ENCODE measurements at places on chromosomes 11 and 22. TPM values are rescaled to one million over a fixed set of nuclear protein-coding genes. Genes with fewer than 3 reads are reported as not detected.

GRM5 gene
- total RNA-seq: under 0.01 TPM

DGAT2 gene
- 4.4 TPM for total RNA-seq

SLC22A12 gene
- total RNA-seq: not detected

TEX54 gene
- total RNA-seq: not detected

HTR3B gene
- total RNA-seq: not detected

GLYATL2 gene
- total RNA-seq: 0.71 TPM

DEUP1 gene
- total RNA-seq: not detected

MUC15 gene
- not detected for total RNA-seq

SLC17A6 gene
- not detected for total RNA-seq

SHISAL1 gene
- total RNA-seq: 17.5 TPM

C1QTNF5 gene
- 17.5 TPM for total RNA-seq

SAA1 gene
- total RNA-seq: not detected

SPA17 gene
- 10.3 TPM for total RNA-seq

KBTBD3 gene
- 4.9 TPM for total RNA-seq

GNG3 gene
- not detected for total RNA-seq

OR4C6 gene
- not detected for total RNA-seq

IFITM1 gene
- total RNA-seq: 49.6 TPM

MYO7A gene
- total RNA-seq: 0.09 TPM

ANGPTL5 gene
- total RNA-seq: under 0.01 TPM

NAV2 gene
- total RNA-seq: 4.1 TPM

OR5A1 gene
- total RNA-seq: not detected

MN1 gene
- total RNA-seq: 0.85 TPM

ACR gene
- total RNA-seq: not detected

SMC1B gene
- not detected for total RNA-seq

POGLUT3 gene
- 30.7 TPM for total RNA-seq

CRYBB1 gene
- total RNA-seq: not detected

MPEG1 gene
- total RNA-seq: not detected

UPK3A gene
- total RNA-seq: not detected

RAB36 gene
- 2.4 TPM for total RNA-seq

CASP1 gene
- 29.3 TPM for total RNA-seq

VSIG10L2 gene
- 0.14 TPM for total RNA-seq

SLC25A18 gene
- total RNA-seq: 0.09 TPM

CXCR5 gene
- not detected for total RNA-seq

MIOX gene
- not detected for total RNA-seq

OR2AG1 gene
- total RNA-seq: not detected

RABL2B gene
- 5.5 TPM for total RNA-seq

RASSF10 gene
- not detected for total RNA-seq

CATSPERZ gene
- not detected for total RNA-seq

SCUBE1 gene
- total RNA-seq: 5.0 TPM

SCN3B gene
- not detected for total RNA-seq

RAG1 gene
- total RNA-seq: 0.18 TPM

NR1H3 gene
- 21.1 TPM for total RNA-seq

MRGPRX4 gene
- not detected for total RNA-seq

PGR gene
- under 0.01 TPM for total RNA-seq

H19 gene
- 1.7 TPM for total RNA-seq

SCGB1A1 gene
- not detected for total RNA-seq

PDGFB gene
- total RNA-seq: 0.14 TPM

ALKBH3 gene
- total RNA-seq: 36.5 TPM

C22orf15 gene
- total RNA-seq: 3.0 TPM

KMT5B gene
- total RNA-seq: 26.0 TPM

RAB39A gene
- not detected for total RNA-seq

PACSIN3 gene
- total RNA-seq: 18.2 TPM

OR4A16 gene
- total RNA-seq: not detected

CCDC86 gene
- 4.8 TPM for total RNA-seq

KCTD14 gene
- 0.28 TPM for total RNA-seq

TIMP3 gene
- total RNA-seq: 82.1 TPM

MED17 gene
- total RNA-seq: 16.8 TPM

Data from smooth muscle cell of bladder (primary cell).